Frontal cortex (tissue), 4 donors: ENCODE measurements at places on chromosomes 11 and 22.

DNA sequence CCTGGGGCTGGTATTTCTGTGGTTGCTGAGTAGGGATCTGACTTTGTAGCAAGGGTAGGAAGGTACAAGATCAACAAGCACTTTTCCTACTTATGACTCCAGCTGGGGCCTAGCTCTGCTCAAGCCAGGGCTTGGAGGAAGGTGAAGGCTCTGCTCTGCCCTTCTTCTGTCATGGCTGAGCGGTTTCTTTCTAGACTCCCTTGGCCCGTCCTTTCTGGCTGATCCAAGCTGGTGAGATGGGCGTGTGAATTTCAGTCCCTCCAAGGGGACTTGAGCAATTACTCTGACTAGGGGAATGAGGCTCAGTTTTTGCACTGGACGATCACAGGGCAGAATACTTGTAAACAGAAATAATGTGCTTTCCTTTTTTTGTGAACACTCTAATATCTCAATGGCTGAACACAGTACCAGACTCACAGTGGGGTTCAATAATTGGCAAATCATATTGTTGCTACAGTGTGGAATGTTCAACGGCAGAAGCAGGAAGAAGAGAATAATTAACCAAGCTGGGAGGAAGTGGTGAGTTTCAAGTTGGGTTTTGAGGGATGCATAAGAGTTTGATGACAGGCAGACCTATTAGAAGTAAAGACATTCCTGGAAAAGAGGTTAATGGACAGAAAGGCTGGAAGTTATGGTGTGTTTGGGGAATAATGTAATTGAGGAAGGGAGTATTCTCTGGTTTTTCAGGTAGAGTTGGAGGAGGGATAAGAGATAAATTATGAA lies 507.6 kb downstream of the MIAT start:
- DNase-seq, result no peak

DNA sequence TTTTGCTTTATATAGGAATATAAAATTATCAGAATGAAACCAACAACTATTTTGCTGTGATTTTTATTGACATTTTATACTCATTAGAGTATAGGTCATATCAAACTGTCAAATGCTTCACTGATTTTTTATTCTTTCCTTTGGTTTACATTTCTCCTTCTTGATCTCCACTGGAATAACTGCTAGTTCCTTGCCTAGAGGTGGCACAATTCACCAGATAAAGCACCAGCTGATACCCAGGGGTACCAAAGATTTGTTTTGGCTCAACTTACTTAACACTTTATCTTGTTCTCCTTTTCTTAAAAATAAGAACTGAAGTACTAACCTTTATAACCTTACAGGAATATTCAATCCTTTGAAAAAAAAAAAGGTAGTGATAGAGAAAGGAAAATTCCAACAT lies 725.1 kb upstream of the CHORDC1 start:
- no peak for DNase-seq

DNA sequence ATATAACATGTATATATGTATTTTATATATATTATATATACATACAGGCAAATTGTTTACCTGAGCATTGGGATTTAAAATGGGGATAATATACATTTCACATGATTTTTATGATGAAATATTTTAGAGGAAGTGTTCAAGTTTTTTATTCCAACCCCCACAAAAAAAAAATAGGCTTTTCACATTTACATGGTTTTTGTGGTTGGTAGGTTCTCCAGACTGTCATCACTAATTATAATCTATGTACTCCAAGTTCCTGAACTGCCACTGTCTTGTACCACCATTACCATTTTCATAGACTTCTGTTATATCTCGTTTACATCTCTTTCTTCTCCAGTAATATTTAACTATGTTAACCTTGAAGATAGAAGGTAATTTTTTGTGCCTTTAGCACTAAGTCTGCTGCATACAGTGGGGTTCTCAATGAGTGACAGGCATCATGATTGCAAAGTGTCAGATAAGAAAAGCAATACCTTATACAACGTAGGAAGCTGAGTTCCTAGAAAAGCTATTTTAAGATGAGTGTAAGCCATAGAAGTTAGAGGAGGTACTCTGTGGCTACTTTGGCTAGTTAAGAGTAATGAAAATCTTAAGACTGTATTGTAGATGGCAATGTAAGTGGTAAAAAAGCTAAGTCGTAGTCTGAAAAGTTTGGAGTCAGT lies 5.2 kb downstream of the TMEM126A start:
- DNase-seq, result no peak

- DNase-seq, result peak; percentile 80
These were observed 100.3 kb upstream of the AKIP1 start for GRCh38 chr11:8810540-8811301.

DNA sequence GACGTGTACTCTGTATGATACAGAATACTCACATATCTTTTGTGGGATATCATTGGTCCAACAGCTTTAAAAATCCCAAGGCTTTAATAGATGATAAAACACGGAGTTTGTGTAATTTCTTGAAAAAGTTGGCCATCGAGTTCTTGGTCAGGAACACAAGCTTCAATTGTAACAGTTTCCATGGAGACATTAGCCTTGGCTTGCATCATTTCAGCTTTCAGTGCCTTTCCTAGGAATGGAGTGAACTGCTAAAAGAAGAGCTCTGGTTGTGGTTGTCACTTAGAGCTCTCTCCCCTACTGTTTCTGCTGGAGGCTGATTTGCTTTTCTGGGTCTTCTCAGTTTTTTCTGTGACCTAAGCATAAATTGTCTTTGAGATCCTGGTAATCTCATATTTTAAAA lies 14.2 kb downstream of the BMAL1 start:
- no peak for DNase-seq
